Bronchial epithelial cell (primary cell): ENCODE measurements at places on chromosomes 1 and 21. TPM values are rescaled to one million over a fixed set of nuclear protein-coding genes. Genes with fewer than 3 reads are reported as not detected.
A peak's percentile ranks its signal among the peaks of the same experiment; 100 is the strongest.

PADI2 gene
- total RNA-seq: 1.0 and 1.3 TPM in 2 replicates

LPAR3 gene
- 37.1 and 104 TPM in 2 replicates for total RNA-seq

TMPRSS15 gene
- total RNA-seq: not detected in 2 replicates

DUSP23 gene
- total RNA-seq: 53.5 and 72.7 TPM in 2 replicates

KIFAP3 gene
- total RNA-seq: 11.1 and 15.7 TPM in 2 replicates

AKNAD1 gene
- 0.26 TPM in 1 of 2 replicates, not detected in the other for total RNA-seq

NR5A2 gene
- not detected in 2 replicates for total RNA-seq

DNA sequence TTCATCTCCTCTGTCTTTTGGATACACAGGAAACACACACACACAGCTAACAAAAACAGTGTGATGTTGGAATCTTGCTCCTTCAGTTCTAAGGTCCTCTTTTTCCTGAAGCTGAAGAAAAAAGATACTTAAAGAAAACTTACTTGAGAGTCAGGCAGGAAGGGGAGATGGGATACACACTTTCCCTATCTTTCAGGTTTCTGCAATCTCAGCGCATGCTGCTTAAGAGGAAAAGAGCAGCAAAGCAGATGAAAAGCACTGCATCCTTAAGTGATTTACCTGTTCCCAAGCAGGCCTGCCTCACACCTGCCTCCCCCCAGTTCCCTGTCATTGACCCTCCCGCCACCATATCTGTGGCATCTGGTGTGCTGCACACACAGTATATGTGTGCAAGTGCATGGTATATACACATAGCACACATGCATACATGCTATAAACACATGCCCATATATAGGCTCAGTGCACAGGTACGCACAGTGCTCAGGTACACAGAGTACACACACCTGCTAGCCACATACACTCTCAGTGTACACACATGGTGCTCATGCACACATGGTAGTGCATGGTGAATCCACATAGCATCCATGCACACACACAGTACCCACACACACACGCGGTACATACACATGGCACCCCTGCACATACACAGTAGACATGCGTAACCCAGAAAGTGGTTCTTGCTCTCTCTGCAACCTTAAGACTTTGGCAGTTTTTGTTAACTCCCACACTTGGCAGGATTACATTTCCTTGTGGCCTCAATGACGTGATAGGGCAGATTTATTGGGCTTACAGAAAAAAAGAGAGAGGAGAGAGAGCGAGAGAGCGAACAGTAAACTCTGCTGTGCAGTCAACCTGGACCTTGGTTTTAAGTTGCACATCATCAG is 166.9 kb downstream of the TOMM20 start:
- peak; percentile 61 for DNase-seq

- no peak for DNase-seq
Measured at GRCh38 chr1:196951711-196952394, 8.3 kb downstream of the CFHR2 start.

DNA sequence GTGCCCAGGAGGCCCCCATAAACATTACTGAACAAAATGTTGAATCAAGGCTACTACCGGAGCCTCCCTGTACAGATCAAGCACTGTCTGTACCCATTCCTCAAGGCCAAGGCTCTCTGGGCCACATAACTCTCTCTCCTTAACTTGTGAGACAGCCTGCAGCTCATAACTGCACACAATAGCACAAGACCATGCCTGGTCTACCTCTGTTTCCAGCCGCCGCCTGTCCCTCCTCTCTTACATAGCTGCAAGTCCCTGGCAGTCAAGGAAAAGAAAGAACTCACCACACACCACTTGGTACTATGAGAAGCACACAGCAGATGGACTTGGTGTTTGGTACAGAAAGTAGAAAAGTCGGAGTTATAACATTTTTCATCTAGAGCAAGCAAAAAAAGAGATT is 91.1 kb downstream of the SSBP3 start:
- no peak for DNase-seq

- DNase-seq: no peak
Measured at GRCh38 chr21:15446223-15446622, 283.6 kb upstream of the USP25 start.

GRCh38 chr1:94660994-94661393 is 119.4 kb upstream of the F3 start:
- DNase-seq: no peak

ERICH3 gene
- total RNA-seq: not detected in 2 replicates

GRCh38 chr1:160538985-160539651 is 16.1 kb upstream of the SLAMF6 start:
- peak; percentile 78 for DNase-seq

GRCh38 chr21:22890656-22891055 is 1892.4 kb downstream of the NCAM2 start:
- DNase-seq: peak; percentile 61

DNA sequence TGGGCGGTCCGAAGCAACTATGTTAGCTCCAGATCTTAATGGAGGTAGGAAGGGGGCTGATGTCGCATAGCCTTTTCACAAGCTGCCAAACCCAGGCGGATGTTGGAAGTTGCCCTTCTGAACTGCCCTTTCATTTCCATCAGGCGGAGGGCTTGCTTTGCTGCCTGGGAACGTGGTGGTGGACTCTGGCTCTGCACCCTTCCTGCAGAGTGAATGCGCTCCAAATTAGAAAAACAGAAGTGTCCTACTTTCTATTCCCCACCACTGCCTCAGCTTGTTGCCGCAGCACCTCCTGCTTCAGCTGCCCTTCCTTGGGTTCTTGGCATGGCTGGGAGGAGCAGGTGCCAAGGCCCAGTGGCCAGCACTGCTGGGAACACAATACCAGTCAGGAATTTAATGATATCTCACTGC is 60.6 kb downstream of the AK4 start:
- DNase-seq: no peak

GRCh38 chr1:102535829-102536505 is 539.2 kb upstream of the OLFM3 start:
- no peak for DNase-seq

GRCh38 chr1:81071072-81071858 is 729.5 kb upstream of the ADGRL2 start:
- DNase-seq: no peak

- peak; percentile 8 for DNase-seq
Measured at GRCh38 chr1:81007024-81007423, 793.7 kb upstream of the ADGRL2 start.

DNA sequence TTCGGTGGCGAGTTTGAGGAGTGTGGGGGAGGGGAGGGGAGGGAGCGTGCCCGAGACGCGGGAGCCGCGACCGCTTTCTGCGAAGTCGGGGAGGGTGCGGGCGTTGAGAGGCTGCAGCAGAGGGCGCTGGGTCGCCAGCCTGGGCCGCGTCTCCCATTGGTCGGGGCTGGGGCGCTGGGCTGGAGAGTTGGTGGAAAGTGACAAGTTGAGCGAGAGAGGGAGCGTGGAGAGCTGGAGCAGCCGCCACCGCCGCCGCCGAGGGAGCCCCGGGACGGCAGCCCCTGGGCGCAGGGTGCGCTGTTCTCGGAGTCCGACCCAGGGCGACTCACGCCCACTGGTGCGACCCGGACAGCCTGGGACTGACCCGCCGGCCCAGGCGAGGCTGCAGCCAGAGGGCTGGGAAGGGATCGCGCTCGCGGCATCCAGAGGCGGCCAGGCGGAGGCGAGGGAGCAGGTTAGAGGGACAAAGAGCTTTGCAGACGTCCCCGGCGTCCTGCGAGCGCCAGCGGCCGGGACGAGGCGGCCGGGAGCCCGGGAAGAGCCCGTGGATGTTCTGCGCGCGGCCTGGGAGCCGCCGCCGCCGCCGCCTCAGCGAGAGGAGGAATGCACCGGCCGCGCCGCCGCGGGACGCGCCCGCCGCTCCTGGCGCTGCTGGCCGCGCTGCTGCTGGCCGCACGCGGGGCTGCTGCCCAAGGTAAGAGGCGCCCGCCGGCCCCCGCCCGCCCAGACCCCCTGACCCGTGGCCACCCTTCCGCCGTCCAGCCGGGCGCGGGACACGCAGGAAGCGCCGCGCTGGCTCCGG is at the start of gene ROR1:
Gene ROR1 (plus strand): TSS at position 203 of the 802 bp plus-strand sequence.
- DNase-seq: peak; percentile 56

GRCh38 chr1:197674286-197674685 is 101.0 kb downstream of the DENND1B start:
- DNase-seq: no peak

- no peak for DNase-seq
Measured at GRCh38 chr1:2633366-2633935, 635 bp upstream of the MMEL1 start.

LENEP gene
- 0.51 TPM in 1 of 2 replicates, not detected in the other for total RNA-seq

SERTAD4 gene
- total RNA-seq: 0.26 and 0.64 TPM in 2 replicates

GRCh38 chr1:65359888-65360287 is 50.5 kb downstream of the DNAJC6 start:
- no peak for DNase-seq

CD53 gene
- total RNA-seq: not detected in 2 replicates

GRHL3 gene
- total RNA-seq: 20.5 and 49.8 TPM in 2 replicates

- no peak for DNase-seq
Measured at GRCh38 chr1:83776913-83777757, 221.8 kb downstream of the TTLL7 start.

- DNase-seq: peak; percentile 65
Measured at GRCh38 chr1:151756291-151756690, 7.0 kb downstream of the MRPL9 start.

- no peak for DNase-seq
Measured at GRCh38 chr21:43958364-43959158, 53.5 kb upstream of the TRAPPC10 start.
